ENCODE measurements at places on chromosomes 3 and 15. TPM values are rescaled to one million over a fixed set of nuclear protein-coding genes. Genes with fewer than 3 reads are reported as not detected.

Gene MYL3
- total RNA-seq = not detected

Gene GOLGA6L7
- not detected for total RNA-seq

Gene LDHAL6B
- not detected for total RNA-seq

Gene CCDC33
- total RNA-seq = not detected

Gene DAPK2
- 30.7 TPM for total RNA-seq

Gene CAV3
- total RNA-seq = not detected

Gene BFSP2
- total RNA-seq = not detected

Gene IL20RB
- 274 TPM for total RNA-seq

Gene KLHL40
- total RNA-seq = not detected

Gene FAM219B
- total RNA-seq = 62.3 TPM

Gene GOLGA8N
- total RNA-seq = 3.0 TPM

Gene GPR27
- 1.2 TPM for total RNA-seq

Gene PRR20G
- total RNA-seq = not detected

Gene ESYT3
- 28.9 TPM for total RNA-seq

Gene ATP13A4
- total RNA-seq = 75.0 TPM

Gene ITIH1
- total RNA-seq = not detected

Gene SI
- 0.08 TPM for total RNA-seq

Data from suprapubic skin (tissue), 4 donors.